ENCODE measurements at places on chromosomes 3 and 15. TPM values are rescaled to one million over a fixed set of nuclear protein-coding genes. Genes with fewer than 3 reads are reported as not detected.
A peak's percentile ranks its signal among the peaks of the same experiment; 100 is the strongest.

DNA sequence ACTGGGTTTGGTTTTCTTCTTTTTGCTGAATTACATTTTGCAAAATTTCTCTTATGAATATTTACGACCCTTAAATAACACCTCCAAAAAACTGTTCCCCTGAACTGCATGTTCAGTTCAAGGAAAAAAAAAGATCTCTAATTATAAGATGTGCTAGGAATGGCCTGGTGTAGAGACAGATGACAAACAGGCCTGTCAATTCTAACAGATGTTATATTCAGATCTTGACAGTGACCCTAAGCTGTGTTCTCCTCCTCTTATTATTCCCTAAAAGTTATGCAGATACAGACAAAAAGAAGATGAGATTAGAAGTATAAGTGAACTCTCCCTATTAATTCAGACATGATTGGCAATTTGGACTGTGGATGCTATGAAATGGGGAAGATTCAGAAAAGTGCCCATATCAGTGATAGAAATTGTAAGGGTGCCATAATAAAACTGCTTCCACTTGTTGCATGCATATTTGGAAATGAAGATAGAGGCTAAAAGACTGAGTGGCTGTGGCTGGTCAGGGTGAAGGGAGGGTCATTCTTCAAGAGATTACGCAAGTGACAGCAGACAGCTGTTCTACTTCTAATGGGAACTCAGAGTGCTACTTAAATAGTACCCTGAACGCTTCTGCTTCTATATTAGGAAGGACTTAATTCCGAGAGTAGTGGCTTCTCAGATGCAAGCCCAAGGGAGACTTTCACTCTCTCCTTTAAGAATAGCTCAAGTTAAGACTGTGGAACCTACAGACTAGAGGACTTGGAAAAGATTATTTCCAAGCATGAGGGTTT is 75.5 kb downstream of the ADAMTS9 start:
- no peak overlapping the region for H3K4me3 ChIP-seq
- no peaks in the 10 kb centered on the region for H3K27me3 ChIP-seq
- no peaks in the 10 kb centered on the region for H3K4me1 ChIP-seq
- DNase-seq: no peak

GRCh38 chr3:3443482-3443881 is 264.0 kb upstream of the CRBN start:
- no peaks in the 10 kb centered on the region for H3K36me3 ChIP-seq
- DNase-seq: no peak
- H3K27me3 ChIP-seq: no peaks in the 10 kb centered on the region
- H3K27ac ChIP-seq: no peak overlapping the region
- H3K4me1 ChIP-seq: no peaks in the 10 kb centered on the region

GRCh38 chr3:197555281-197556261 is at the start of gene BDH1:
Gene BDH1 (minus strand): TSS chr3:197555968. CDS start chr3:197546443, 9,525 bp downstream.
- peaks cover 39% of the 10 kb centered on the region for H3K4me1 ChIP-seq
- peak within 1 kb of the TSS; percentile 97 for H3K27ac ChIP-seq
- peak; percentile 68 for DNase-seq
- peaks cover 17% of the 10 kb centered on the region for H3K36me3 ChIP-seq
- H3K4me3 ChIP-seq: peak within 1 kb of the TSS; percentile 93

GRCh38 chr3:126509597-126510307 is 7.8 kb downstream of the UROC1 start:
- no peak for DNase-seq
- H3K27me3 ChIP-seq: no peaks in the 10 kb centered on the region
- H3K36me3 ChIP-seq: no peaks in the 10 kb centered on the region
- no peak overlapping the region for H3K27ac ChIP-seq

GRCh38 chr15:77759896-77760592 is 127.3 kb upstream of the LINGO1 start:
- DNase-seq: no peak
- H3K27me3 ChIP-seq: peaks cover 4% of the 10 kb centered on the region
- no peak overlapping the region for H3K27ac ChIP-seq
- H3K4me1 ChIP-seq: no peaks in the 10 kb centered on the region
- H3K4me3 ChIP-seq: no peak overlapping the region

DNA sequence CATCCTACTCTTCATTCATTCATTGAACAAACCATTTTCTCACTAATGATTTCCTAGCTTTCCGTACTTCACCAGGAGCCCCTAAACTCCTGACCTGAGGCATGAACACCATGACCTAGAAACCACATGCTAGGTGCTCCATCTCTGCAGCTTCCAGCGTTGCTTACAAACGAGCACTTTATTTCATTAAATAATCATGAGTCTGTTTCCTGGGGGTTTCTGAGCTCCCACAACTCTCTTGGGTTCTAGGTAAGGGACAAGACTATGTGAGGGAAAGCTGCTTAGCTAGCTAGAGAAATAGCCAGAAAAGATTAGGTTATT is 1.3 kb downstream of the MAP2K1 start:
- peaks cover 60% of the 10 kb centered on the region for H3K4me1 ChIP-seq
- DNase-seq: no peak
- no peaks in the 10 kb centered on the region for H3K27me3 ChIP-seq
- peaks cover 14% of the 10 kb centered on the region for H3K36me3 ChIP-seq

- no peaks in the 10 kb centered on the region for H3K27me3 ChIP-seq
- H3K27ac ChIP-seq: no peak overlapping the region
- no peaks in the 10 kb centered on the region for H3K36me3 ChIP-seq
- no peak for DNase-seq
These were observed 69.6 kb downstream of the APBA2 start for GRCh38 chr15:28955160-28955992.

DNA sequence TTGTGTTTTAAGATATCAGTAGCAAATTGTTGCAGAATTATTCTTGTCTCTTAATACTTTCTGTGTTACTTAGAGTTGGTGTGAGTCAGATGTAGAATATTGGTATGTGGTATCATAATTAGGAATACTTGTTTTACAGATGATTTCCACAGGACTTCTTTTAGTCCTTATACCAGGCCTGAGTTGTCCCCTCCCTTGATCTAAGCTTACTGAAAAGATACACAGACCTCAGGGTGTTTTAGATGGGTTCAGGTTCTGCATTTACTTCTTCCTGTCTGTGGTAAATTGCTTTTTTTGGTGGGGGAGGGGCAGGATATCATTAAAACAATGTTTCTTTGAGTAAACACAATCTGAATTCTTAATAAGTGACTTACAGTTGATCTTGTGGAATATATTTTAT is 14.2 kb downstream of the DZIP3 start:
- no peak for DNase-seq
- peaks cover 8% of the 10 kb centered on the region for H3K36me3 ChIP-seq
- peak overlapping the region; percentile 59 for H3K27ac ChIP-seq
- peaks cover 52% of the 10 kb centered on the region for H3K4me1 ChIP-seq

Gene TMEM266
- 0.10 TPM for total RNA-seq

Gene CHCHD6
- total RNA-seq: 17.5 TPM

Gene DZIP3
- total RNA-seq: 5.2 TPM

Gene LINS1
- 64.1 TPM for total RNA-seq

Gene SLC12A1
- not detected for total RNA-seq

Gene SAMMSON
- total RNA-seq: not detected

All from activated T-helper 1 cell treated with anti-CD3 and anti-CD28 coated beads, Interleukin-12 subunit alpha, Interleukin-12 subunit beta, Interleukin-2, Interleukin-4 antibody, amounts not matched to agents 30 ng/mL and 10 ng/mL and 1 ng/mL, durations not matched to agents 14 hours and 24 hours and 36 hours (primary cell).